ENCODE measurements at places on chromosomes 11 and 22.

GRCh38 chr22:48908547-48908946 is 919.1 kb downstream of the BRD1 start:
- DNase-seq: no peak

DNA sequence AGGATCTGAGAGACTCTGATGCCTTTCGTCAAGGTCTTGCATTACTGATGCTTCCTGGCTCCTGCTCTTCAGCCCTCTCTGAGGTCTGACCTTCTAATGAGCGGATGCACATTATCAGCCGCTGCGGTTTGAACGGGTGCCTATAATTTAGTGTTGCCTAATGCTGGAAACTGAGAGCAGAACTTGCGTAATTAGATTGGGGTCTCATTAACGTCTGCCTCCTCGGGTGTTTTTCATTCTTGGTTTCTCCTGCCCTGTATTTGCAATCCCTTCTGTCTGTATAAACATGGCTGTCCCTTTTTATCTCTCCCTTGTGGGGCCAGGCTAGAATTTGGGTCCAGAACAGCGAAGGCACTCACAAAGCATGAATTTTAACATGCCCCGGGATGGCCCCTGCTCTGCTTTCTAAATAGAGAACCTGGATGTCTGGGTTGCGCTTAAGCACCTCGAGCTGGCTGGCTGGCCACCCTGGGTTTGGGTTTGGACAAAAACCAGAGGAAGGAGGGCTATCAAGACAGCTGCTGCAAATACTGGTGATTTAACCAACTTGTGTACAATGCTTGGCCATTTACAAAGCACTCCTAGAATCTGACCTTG is 118.6 kb downstream of the TIMP3 start:
- DNase-seq: no peak

GRCh38 chr11:85737738-85738137 is 51.7 kb upstream of the CCDC89 start:
- peak; percentile 24 for DNase-seq

GRCh38 chr22:30947173-30947815 is 21.3 kb downstream of the MORC2 start:
- no peak for DNase-seq

DNA sequence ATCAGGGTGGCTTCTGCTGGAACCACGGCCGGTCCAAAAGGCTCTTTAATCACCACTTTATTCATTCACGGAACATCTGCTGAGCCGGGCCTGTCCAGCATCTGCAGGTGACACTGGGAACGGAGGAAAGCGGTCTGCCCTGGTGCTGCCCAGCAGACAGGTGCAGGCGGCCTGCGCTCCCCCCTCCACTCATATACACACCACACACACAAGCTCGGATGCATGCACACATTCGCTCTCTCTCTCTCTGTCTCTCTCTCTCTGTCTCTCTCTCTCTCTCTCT is 736.9 kb downstream of the BRD1 start:
- DNase-seq: no peak

GRCh38 chr11:21411104-21411503 is 741.7 kb downstream of the NELL1 start:
- no peak for DNase-seq

GRCh38 chr11:75462117-75462653 is 29.2 kb upstream of the KLHL35 start:
- DNase-seq: no peak

DNA sequence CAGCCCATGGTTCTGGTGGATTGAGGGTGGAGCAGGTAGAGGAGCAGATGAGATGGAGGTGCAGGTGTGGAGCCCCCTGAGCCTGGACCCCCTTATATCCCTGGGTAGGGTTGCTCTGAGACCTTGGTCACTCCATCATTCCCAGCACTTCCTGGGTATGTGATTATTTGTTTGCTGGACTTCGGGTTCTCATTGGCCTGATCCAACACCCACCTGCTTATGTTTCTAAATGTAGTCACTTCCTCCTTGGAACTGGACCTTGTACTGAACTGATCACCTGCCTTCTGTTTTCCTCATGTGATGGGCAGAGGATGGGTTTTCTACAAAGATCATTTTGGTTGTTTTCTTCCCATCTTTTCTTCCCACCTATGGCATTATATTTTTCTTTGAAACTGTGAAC is at the start of gene KRTAP5-4:
Gene KRTAP5-4, minus strand, starts transcription at position 53 of the 400 bp plus-strand sequence. Its CDS starts 45 bp downstream, at position 8.
- no peak for DNase-seq

- no peak for DNase-seq
These were observed 161.4 kb upstream of the MTNR1B start for GRCh38 chr11:92808022-92808421.

DNA sequence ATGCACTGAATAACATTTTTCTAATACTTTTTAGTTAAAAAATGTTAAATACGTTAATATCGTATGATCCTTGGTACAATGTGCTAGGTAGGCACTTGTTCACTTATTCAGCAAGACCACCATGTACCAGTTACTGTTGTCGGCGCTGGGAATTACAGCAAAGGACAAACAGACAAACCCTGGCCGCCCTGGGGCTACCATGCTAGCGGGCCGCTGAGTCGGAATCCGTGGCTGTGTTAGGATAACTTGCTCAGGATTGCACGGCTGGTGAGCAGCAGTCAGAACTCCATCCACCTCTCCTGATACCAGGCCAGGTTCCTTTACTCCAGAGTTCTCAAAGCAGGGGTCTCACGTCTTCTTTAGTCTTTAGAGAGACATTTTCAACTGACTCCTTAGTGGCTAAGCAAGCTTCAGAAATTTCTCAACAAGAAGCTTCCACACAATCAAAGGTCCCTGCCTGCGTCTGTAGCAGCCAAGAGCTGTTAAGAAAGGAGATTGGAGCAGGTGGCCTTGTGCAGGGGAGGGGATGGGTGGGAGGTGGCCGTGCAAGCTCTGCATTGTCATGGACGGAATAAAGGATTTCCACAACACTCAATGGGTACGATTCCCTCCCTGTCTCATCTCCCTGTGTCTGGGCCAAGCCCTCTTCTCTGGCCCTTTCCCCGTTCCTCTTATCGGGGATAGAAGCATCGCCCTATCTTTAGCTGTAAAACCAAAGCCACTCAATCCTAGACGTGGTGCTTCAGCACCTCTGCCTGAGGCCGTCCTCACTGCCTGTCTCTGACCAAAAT is 39.8 kb upstream of the NNMT start:
- no peak for DNase-seq

Data from activated CD4-positive, alpha-beta T cell treated with anti-CD3 and anti-CD28 coated beads, Interleukin-2, amount 10 ng/mL, durations not matched to agents 7 days and 5 days (primary cell).